ENCODE measurements at places on chromosomes 13 and 19. TPM values are rescaled to one million over a fixed set of nuclear protein-coding genes. Genes with fewer than 3 reads are reported as not detected.

- no peak overlapping the region for H3K4me3 ChIP-seq
- no peak for DNase-seq
- H3K27me3 ChIP-seq: no peaks in the 10 kb centered on the region
- H3K4me1 ChIP-seq: no peaks in the 10 kb centered on the region
Measured at GRCh38 chr19:51607077-51607476, 23.1 kb downstream of the SIGLEC5 start.

GRCh38 chr19:56261145-56261544 lies 11.4 kb upstream of the EDDM13 start:
- no peak for DNase-seq
- H3K27me3 ChIP-seq: no peaks in the 10 kb centered on the region
- H3K4me1 ChIP-seq: no peaks in the 10 kb centered on the region
- H3K36me3 ChIP-seq: no peaks in the 10 kb centered on the region

DNA sequence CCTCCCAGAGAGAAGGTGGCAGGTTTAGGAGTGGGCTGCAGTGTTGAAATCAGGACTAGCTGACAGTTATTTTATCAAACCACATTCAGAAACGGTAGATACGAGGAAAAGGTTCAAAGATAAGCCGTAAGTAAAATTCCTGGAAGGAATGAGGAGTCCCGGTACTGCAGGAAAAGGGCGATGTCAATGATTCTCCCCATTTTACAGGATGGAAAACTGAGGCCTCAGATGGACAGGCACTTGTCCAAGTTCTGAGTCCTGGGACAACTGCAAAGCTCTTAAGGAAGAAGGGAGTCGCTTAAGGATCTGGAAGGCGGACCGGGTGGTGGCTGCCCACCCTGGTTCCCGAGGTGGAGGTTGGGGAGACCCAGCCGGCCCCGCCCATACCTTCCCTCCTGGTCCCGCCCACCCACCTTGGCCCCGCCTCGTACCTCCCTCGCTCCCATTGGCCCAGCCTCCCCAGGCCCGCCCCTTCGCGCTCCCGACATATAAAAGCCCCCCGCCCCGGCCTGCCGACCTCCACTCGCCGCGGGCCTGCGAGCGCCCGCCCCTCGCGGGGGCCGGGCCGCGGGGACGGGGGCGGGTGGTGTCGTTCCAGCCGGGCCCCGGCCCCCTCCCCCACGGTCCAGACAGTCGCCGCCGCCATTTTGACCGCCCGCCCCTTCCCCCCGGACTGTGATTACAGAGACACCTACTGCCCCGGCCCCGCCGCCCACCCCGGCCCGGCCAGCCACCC lies 603 bp downstream of the RFX1 start:
- peak; percentile 95 for DNase-seq
- no peaks in the 10 kb centered on the region for H3K27me3 ChIP-seq
- H3K27ac ChIP-seq: peak overlapping the region; percentile 97

GRCh38 chr19:13764101-13764807 lies at the start of gene MRI1:
Gene MRI1, plus strand, starts transcription at chr19:13764522. Its CDS starts 67 bp downstream, at chr19:13764589.
- no peaks in the 10 kb centered on the region for H3K27me3 ChIP-seq
- H3K27ac ChIP-seq: no peak within 1 kb of the TSS
- DNase-seq: peak; percentile 75
- peak within 1 kb of the TSS; percentile 90 for H3K4me3 ChIP-seq
- H3K4me1 ChIP-seq: peaks cover 7% of the 10 kb centered on the region

GRCh38 chr13:24763596-24764275 lies at the start of gene RNF17:
Gene RNF17, plus strand, starts transcription at chr13:24764169. Its CDS starts 35 bp downstream, at chr13:24764204.
- H3K4me1 ChIP-seq: no peaks in the 10 kb centered on the region
- no peak within 1 kb of the TSS for H3K4me3 ChIP-seq
- no peaks in the 10 kb centered on the region for H3K27me3 ChIP-seq
- no peaks in the 10 kb centered on the region for H3K36me3 ChIP-seq
- DNase-seq: no peak

DNA sequence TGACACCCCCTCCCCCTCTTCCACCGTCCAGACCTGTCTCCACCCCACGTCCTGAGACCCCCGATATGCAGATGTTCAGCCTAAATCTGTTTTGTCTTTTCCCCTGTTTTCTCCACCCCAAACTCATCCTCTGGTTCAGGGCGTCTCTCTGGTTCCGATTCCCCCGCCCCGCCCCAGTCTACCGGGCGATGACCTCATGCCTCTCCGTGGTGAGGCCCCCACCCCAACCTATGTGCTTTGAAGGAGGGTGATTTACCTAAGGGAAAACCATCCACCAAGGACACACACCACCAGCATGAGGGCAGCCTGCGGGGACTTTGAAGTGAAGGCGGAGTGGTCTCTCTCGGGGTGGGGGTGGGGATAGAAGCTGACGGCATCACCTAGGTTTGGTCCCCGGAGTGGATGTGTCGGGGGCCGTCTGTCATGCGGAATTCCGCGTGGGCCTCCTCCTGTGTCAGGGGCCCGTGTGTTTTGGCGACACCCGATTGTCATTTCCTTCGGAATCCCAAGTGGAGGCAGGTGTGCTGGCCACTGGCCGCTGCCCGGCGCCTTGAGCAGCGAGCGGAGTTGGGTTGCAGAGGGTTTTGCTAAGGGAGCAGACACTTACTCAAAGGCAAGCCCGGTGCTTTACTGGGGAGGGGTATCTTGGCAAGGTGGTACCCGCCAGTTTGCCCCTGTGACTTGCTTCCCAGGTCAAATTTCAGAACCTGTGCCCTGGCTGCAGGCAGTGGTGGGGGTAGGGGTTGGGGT lies 1.4 kb downstream of the FZR1 start:
- peaks cover 10% of the 10 kb centered on the region for H3K4me1 ChIP-seq
- DNase-seq: peak; percentile 79
- no peaks in the 10 kb centered on the region for H3K27me3 ChIP-seq
- peak overlapping the region; percentile 85 for H3K27ac ChIP-seq
- H3K4me3 ChIP-seq: peak overlapping the region; percentile 94

The GDF15 gene
- 185 TPM for polyA plus RNA-seq

The AKT2 gene
- polyA plus RNA-seq: 53.7 TPM

The SHC2 gene
- 111 TPM for polyA plus RNA-seq

DNA sequence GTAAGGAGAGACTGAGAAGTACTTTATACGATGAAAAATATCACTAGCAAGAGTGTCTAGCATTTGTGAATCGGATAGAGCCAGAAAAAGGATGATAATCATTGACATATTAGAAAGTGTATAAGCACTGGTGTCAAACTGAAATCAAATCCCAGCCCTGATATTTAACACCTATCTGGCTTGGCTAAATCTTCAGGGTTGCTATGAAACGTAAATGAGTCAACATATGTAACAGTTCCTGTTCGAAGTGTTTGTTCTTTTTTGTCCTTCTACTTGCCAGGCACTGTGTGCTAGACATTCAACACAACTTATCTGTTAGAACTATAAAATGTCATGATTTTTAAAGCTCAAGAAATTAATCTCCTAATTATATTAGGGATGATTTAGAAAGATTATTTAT lies 40.8 kb downstream of the SERPINE3 start:
- H3K4me1 ChIP-seq: no peaks in the 10 kb centered on the region
- H3K4me3 ChIP-seq: no peak overlapping the region
- H3K27me3 ChIP-seq: no peaks in the 10 kb centered on the region
- no peaks in the 10 kb centered on the region for H3K36me3 ChIP-seq

The C13orf46 gene
- 0.92 TPM for polyA plus RNA-seq

DNA sequence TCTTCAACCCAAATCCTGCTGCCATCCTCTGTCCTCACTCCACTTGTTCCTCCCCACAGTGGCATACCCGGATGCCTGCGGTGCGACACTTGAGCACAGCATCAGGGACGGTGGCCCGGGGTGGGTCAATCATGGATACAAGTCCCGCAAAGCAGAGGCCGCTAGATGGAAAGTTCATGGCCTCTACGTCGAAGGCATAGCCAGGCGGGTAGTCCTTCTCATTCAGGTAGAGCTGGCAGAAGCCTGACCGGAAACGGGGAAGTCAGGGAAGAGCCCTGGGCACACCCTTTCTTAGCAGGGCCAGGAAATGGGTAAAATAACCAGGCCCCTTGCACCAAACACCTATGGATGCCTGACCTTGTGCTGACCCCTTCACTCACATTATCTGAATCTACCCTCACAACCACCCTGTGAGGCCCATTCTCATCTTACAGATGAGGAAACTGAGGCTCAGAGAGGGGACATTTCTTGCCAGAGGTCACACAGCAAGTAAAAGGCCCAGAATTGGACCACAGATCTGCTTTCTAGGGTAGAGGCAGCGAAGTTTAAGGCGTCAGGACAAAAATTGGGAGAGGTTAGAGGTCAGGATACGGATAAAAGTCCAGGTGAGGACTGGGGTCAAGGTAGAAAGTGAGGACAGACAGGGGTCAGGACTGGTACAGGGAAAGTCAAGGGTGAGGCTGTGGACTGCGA lies 6.5 kb downstream of the ATP4A start:
- H3K27me3 ChIP-seq: peaks cover 13% of the 10 kb centered on the region
- DNase-seq: no peak
- no peaks in the 10 kb centered on the region for H3K36me3 ChIP-seq
- no peak overlapping the region for H3K27ac ChIP-seq
- peaks cover 3% of the 10 kb centered on the region for H3K4me1 ChIP-seq

DNA sequence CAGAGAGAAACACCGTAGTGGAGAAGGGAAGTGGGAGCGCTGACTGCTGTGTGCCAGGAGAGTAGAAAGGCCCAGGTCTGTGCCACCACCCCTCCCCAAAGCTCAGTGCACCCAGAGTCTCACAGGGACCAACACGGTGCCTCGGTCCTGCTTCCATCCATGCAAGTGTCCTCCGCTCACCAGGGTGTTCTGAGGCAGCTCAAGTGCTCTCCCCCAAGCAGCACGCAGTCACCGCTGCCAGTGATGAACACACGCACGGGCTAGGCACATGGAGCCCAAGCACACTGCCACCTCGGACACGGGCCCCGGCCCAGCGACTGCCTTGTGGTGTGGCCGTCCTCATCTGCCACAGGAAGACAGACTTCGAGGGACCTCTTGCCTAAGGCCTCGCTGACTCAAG lies 10.5 kb downstream of the POP4 start:
- no peak for DNase-seq
- no peak overlapping the region for H3K4me3 ChIP-seq
- no peak overlapping the region for H3K27ac ChIP-seq
- no peaks in the 10 kb centered on the region for H3K4me1 ChIP-seq
- no peaks in the 10 kb centered on the region for H3K36me3 ChIP-seq
- no peaks in the 10 kb centered on the region for H3K27me3 ChIP-seq

The TGFBR3L gene
- polyA plus RNA-seq: 8.5 TPM

The ZNF155 gene
- polyA plus RNA-seq: 5.3 TPM

- H3K36me3 ChIP-seq: no peaks in the 10 kb centered on the region
- H3K4me1 ChIP-seq: peaks cover 32% of the 10 kb centered on the region
- H3K4me3 ChIP-seq: no peak overlapping the region
- DNase-seq: peak; percentile 93
- no peaks in the 10 kb centered on the region for H3K27me3 ChIP-seq
Measured at GRCh38 chr19:47719047-47719859, 6.0 kb downstream of the EHD2 start.

The ERCC5 gene
- polyA plus RNA-seq: 34.4 TPM

The F7 gene
- polyA plus RNA-seq: 12.6 TPM

The CFAP97D2 gene
- polyA plus RNA-seq: not detected

- DNase-seq: no peak
- no peak overlapping the region for H3K27ac ChIP-seq
- no peak overlapping the region for H3K4me3 ChIP-seq
- H3K36me3 ChIP-seq: no peaks in the 10 kb centered on the region
Measured at GRCh38 chr19:18523841-18524240, 2.0 kb upstream of the ELL start.

The MADCAM1 gene
- 1.8 TPM for polyA plus RNA-seq

- H3K27me3 ChIP-seq: no peaks in the 10 kb centered on the region
- H3K36me3 ChIP-seq: no peaks in the 10 kb centered on the region
- no peaks in the 10 kb centered on the region for H3K4me1 ChIP-seq
- H3K27ac ChIP-seq: no peak overlapping the region
- DNase-seq: no peak
Measured at GRCh38 chr13:71021825-71022422, 845.1 kb downstream of the DACH1 start.

The ZNF146 gene
- polyA plus RNA-seq: 46.4 TPM

- no peak for DNase-seq
- H3K27ac ChIP-seq: no peak overlapping the region
- H3K4me3 ChIP-seq: no peak overlapping the region
- H3K4me1 ChIP-seq: no peaks in the 10 kb centered on the region
Measured at GRCh38 chr13:20636079-20636478, 67.4 kb upstream of the IL17D start.

The KLK4 gene
- 0.33 TPM for polyA plus RNA-seq

The CGB8 gene
- polyA plus RNA-seq: not detected

DNA sequence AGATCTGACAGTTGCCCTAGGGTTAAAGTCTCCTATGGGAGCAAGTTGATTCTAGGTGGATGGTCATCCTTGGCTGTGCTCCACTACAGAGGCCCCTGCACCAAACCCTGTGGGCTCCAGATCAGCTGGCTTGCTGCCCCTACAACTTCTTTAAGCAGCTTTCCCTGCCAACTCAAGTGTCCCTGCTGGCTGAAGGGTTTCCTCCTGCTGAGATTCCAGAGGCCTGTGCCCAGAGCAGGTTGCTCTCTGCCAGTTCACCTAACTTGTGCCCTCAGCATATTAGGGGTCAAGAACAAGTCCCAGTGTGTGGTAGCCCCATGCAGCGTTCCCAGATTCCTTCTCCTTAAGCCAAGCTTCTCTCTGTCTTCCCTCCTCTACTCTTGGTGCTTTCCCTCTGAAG lies 85.6 kb downstream of the ZMYM2 start:
- H3K4me1 ChIP-seq: no peaks in the 10 kb centered on the region
- no peaks in the 10 kb centered on the region for H3K36me3 ChIP-seq
- DNase-seq: no peak
- no peak overlapping the region for H3K27ac ChIP-seq
- H3K4me3 ChIP-seq: no peak overlapping the region

- no peaks in the 10 kb centered on the region for H3K36me3 ChIP-seq
- peaks cover 25% of the 10 kb centered on the region for H3K27me3 ChIP-seq
- peak; percentile 72 for DNase-seq
- no peak overlapping the region for H3K4me3 ChIP-seq
- no peak overlapping the region for H3K27ac ChIP-seq
Measured at GRCh38 chr13:24683838-24684599, 3.8 kb downstream of the ATP12A start.

- H3K4me3 ChIP-seq: no peak overlapping the region
- no peaks in the 10 kb centered on the region for H3K27me3 ChIP-seq
- no peak for DNase-seq
- H3K4me1 ChIP-seq: no peaks in the 10 kb centered on the region
Measured at GRCh38 chr13:60001889-60002288, 161.8 kb downstream of the DIAPH3 start.

DNA sequence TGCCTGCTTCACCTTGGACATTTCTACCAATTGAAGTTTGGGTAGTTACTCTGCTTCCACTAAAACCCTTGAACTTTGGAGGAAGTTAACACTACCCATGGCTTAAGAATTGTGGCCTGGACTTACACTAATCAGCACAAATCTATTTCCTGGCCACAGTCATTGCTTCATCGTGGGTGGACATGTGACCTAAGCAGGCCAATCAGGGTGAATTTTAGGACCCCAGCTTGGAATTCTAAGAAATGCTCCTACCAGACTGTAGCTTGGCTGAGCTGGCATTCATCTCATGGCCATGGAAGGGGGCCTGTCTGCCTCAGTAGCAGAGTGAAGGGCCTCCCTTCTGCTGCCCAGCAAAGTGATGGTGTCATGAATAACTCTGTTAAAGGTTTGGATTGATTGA lies 58.3 kb upstream of the SLC15A1 start:
- no peaks in the 10 kb centered on the region for H3K4me1 ChIP-seq
- no peaks in the 10 kb centered on the region for H3K27me3 ChIP-seq
- peak; percentile 1 for DNase-seq

GRCh38 chr13:105118426-105118985 lies 1417.0 kb downstream of the EFNB2 start:
- H3K4me3 ChIP-seq: no peak overlapping the region
- no peaks in the 10 kb centered on the region for H3K4me1 ChIP-seq

- no peak overlapping the region for H3K4me3 ChIP-seq
- H3K36me3 ChIP-seq: no peaks in the 10 kb centered on the region
- no peak for DNase-seq
- H3K27ac ChIP-seq: no peak overlapping the region
- H3K4me1 ChIP-seq: no peaks in the 10 kb centered on the region
Measured at GRCh38 chr13:108830916-108831315, 201.5 kb downstream of the MYO16 start.

The MIA gene
- 0.86 TPM for polyA plus RNA-seq

The KLK11 gene
- 2.6 TPM for polyA plus RNA-seq

The GPI gene
- 120 TPM for polyA plus RNA-seq

The CEACAM5 gene
- 1.5 TPM for polyA plus RNA-seq
